GM04503 (cell line): ENCODE measurements at places on chromosomes 1 and 21.
A peak's percentile ranks its signal among the peaks of the same experiment; 100 is the strongest.

DNA sequence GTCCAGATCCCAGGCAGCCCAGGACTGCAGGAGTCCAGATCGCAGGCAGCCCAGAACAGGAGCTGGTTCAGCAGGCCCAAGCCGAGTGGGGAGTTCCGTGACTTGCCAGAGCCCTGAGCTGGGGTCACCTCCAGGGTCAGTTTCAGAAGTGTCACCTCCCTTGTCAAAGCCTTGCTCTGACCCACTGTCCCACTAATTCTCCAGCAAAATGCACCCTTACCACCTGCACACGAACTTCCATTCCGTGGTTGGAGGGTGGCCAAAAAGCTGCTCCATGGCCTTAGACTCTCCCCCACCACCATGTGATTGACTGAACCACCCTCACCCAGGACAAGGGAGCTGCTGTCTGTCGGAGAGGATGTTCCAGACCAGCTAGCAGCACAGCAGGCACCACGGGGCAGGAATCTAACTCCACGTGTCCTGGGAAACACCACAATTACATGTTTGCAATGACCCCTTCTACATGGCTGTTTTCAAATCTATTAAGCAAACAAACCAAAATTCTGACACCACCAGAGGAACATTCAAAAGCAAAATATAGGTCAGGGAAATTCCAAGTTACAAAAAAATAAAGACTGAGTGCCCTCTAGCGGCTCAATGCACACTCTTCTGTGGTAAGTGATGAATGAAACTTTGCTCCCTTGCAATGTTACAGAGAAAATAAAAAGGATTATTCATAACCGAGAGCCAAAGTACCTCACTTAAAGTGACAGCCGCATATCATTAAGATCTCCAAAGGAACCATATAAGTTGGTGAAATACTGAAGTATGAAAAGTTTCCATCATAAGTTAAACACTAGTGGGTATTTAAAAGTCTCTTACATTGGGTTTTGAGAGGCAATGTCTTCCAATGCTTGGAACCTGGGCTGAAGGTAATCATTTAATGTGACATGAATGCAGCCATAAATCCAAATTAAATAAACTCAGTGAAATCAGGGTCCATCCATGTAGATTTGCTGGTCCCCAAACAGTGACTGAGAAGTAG is 76.3 kb downstream of the NPHP4 start:
- DNase-seq: peak; percentile 12

DNA sequence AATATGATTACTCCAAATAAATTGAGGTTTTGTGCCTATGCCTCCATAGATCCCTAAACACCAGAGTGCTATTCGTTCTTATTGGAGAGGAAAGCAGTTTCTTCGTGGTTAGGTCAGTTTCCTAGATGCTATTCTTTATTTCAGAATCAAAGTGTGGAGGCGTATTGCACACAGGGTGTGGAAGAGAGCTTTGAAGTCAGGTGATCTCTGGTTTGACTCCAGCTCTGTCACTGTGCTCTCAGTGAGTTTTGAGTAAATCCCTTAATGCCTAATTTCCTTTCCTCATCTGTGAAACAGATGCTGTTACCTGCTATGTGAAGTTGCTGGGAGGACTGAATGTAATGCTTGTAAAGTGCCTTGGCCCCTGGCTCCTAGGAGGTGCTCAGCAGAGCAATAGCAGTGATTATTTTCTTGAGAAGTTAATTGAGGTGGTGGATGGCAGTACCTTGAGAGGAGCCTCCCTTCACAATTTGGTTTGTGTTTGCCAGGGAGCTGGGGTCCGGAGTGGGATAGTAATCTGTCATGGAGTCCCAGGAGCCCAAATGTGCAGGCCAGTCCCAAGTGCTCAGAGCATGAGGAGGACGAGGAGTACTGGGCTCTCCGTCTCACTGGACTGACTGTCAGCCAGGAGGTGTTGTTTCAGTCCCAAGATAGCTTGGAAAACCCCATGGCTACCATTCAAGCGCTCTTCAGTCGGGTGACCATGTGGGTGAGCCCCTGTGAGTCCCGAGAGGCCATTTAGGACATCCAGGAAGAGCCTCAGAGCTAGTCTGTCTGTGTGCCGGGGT is 14.9 kb downstream of the NTPCR start:
- no peak for DNase-seq

- DNase-seq: no peak
Observed at GRCh38 chr1:47216278-47217059, 15.6 kb downstream of the TAL1 start.

DNA sequence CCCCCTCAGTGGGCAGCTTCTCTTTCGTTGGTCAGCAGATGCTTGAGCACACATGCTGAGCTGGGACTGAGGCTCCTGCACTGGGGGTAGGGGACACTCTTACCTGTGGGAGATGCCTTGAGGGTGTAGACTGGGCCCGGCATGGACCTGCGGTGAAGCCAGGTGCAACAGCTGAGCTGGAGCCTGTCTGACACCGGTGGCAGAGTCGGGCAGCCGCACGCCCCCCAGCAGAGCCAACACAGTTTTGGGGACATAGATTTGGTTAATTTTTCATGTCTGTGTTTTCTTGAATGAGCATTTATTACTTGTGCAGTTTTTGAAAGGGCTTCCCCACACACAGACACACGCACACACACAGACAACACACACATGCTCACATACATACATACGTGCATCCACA is 5.9 kb upstream of the HES5 start:
- no peak for DNase-seq

DNA sequence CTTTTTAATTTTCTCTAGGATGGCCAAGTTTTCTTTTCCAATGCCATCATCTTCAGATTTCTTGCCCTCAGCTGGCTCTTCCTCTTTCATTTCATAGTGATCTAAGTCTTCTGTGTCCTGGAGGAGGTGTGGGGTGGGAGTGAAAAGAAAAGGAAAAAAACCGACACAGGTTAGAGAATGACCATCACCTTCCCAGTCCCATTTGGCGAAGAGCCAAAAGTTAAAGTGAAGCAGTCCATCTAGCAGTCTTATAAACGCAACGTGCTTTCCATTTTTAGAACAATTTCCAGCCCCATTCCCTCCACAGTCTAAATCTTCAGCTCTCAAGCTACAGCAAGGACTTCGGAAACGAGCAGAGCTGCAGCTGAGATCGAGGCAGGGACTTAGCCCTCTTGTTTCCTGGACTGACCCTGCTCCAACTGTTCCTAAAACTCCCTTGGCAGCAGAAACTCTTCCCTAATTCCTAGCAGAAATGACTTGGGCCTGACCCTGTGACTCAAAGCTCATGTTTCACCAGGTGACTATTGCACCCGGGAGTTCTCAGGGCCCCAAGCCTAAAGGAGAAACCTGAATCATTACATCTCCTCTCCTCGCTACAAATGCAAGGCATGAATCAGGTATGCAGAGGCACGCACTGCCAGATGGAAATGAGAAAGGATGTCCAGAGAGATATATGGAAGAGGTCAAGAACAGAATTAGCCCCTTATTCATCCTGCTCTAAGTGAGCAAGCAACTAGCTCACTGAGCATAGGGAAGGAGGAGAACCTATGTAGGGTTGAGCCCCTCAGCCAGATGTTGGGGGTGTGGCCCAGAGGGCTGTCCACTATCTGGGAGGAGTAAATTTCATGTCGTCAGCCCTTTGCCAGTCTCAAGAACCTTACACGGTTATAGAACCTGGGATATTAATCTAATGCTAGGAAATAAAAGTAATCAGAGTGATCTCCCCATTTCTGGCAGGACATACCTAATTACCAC is 5.1 kb downstream of the UBE2Q1 start:
- DNase-seq: no peak

DNA sequence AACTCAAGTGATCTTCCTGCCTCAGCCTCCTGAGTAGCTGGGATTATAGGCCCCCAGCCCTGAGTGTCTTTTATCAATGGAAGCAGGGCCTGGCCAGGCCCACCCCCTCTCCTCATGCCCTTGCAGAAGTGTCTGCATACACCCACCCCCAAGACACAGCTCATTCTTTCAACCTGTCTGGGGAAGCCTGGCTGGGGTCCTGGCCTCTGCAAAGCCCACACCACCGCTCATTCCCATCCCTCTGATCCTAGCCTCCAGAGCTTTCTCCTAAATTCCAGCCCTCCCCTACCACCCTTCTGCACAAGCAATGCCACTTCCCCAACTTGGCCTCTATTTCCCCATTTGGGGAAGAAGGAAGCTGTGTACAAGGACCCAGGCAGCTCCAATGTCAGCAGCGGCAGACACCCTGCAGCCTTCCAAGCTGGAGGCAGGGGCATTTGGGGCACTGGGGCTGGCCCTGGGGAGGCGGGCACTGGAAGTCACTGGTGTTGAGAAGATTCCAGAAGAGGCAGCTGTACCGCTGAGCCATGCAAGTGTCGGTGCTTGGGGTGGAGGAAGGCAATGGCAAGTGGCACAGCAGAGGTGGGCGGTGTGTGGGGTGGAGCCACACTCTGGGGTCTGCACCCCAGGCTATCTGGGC is 33.7 kb upstream of the ARF1 start:
- DNase-seq: no peak

DNA sequence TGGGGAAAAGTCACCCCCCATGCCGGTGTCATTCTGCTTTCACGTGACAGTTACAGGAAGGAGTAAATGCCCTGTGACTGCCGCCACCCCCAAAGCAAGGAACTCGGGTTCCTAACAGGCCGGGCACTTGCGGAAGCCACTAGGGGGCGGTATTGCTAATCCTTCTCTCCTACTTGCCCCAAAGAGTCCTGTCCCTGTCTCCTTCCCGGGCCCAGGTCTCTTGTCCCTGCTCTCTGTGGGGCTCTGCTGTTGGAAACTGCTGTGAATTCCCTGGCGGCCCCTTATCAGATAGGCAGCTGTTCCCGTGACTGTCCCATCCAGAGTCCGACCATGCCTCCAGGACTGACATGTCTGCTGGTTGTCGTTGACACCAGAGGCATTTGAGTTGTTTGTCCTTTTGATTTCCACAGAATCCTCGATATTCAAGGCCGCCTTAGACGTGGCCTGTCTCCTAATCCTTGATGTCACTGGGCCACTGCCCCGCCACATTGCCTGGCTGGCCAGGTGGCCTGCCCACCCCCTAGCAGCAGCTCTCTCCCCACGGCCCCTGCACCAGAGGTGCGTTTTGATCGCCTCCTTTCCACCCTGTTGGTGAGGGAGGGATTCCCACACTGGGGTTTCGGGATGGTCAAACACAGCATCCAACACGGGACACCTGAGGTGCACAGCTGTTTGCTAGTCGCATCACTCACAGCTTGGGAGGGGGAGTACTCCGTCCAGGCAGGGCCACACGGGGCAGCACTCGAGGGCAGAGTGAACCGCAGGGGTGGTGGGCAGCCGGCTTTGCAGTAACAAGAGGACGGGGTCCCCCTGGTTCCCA is 37.3 kb downstream of the CHAF1B start:
- DNase-seq: no peak

DNA sequence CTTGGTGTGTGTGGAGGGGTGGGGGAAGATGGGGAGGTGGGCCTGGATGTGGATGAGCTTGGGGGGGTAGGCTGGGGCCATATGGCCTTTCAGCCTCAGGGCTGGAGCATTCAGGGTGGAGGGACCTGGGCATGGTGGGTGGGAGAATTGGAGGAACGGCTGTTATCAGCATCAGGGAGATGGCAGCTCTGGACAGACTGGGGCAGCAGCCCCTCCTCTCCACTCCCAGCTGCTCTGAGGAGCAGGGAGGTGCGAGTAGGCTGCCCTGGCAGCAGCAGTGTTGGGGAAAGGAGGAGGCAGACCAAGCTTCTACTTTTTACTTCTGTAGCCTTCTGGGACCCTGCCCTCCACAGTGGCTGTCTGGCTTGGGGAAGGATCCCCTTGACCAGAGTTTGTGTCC is 10.2 kb downstream of the PPFIA4 start:
- no peak for DNase-seq

- DNase-seq: no peak
Observed at GRCh38 chr21:34037009-34037795, 36.2 kb upstream of the MRPS6 start.

DNA sequence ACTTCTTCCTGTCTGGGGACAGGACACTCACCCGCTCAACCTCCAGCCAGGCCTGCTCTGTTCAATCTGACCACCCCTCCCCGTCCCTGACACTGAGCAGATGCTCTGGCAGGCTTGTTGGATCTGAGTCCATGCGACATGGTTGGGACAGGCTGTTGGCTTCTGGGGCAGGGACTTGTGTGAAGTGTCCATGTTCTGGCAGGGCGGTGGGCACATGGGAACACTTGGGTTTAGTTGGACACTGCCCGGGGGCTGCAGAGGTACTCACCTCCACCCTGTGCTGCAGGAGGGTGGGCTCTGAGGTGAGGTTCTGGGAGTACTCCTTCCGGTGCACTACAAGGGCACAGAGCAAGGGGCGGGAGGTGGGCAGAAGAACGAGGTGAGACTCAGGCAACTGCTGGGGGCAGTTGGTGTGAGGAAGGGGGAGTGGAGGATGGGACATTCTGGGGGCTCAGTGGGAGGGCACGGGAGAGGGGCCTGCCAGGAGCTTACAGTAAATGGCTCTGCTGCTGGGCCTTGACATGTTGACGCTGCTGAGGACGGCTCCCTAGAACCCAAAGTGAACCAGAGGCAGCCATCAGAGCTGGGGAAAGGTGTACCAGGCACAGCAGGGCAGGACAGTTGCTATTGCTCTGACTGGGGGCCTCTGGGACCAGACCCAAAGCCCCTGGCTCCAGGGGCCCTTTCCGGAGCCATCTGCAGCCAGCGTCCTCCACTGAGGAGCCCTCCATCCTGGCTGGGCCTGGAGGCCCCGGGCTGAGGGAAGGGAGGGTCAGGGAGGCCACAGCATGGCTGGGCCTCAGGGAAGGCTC is 2.3 kb downstream of the EPS8L3 start:
- DNase-seq: no peak

GRCh38 chr21:15001113-15001512 is 63.7 kb downstream of the NRIP1 start:
- no peak for DNase-seq

DNA sequence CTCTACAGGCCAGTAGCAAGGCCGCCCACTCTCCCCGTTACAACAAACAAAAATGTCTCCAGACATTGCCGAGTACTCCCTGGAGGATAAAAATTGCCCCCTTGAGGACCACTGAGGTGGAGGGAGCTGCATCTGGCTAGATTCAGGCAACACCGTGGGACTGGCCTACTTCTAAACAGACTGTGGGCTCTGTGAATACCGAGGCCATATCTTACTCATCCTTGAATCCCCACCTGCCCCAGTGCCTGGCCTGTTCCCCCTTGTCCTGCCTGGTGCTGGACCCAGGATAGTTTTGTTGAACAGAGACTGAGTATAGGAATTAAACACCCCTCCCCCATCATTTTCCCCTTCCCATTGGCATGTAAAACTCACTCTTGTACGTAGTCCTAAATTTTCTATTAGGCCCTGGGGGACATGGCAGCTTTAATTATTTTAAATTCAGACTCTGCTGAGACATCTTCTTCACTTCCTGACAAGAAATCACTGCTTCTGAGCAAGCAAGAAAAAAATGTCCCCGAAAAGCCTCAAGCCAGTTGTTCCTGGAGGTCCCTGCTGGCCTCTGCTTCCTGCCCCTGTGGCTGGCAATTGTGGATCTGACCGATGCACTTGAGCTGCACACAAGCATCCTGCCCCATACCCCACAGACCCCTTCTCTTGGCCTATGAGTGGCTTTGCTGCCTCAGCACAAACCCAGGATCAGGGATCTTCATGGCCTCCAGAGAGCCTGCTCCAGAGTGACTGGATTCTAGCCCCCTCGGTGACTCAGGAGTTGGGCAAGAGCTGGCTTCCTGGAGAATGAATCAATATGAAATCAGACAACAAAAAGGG is 111.0 kb downstream of the ACTL8 start:
- peak; percentile 86 for DNase-seq

GRCh38 chr1:89939693-89940438 is 55.0 kb upstream of the ZNF326 start:
- no peak for DNase-seq
